Stimulated activated CD8-positive, alpha-beta memory T cell treated with anti-CD3 and anti-CD28 coated beads, Interleukin-12 subunit alpha, Interleukin-12 subunit beta, amount 100 ng/mL, for 4 hours (primary cell): ENCODE measurements at places on chromosomes 3 and 15.

- no peak for DNase-seq
These were observed 40.9 kb downstream of the CBLB start for GRCh38 chr3:105827959-105828358.

- DNase-seq = no peak
These were observed 12.5 kb downstream of the RASA2 start for GRCh38 chr3:141499284-141499683.

DNA sequence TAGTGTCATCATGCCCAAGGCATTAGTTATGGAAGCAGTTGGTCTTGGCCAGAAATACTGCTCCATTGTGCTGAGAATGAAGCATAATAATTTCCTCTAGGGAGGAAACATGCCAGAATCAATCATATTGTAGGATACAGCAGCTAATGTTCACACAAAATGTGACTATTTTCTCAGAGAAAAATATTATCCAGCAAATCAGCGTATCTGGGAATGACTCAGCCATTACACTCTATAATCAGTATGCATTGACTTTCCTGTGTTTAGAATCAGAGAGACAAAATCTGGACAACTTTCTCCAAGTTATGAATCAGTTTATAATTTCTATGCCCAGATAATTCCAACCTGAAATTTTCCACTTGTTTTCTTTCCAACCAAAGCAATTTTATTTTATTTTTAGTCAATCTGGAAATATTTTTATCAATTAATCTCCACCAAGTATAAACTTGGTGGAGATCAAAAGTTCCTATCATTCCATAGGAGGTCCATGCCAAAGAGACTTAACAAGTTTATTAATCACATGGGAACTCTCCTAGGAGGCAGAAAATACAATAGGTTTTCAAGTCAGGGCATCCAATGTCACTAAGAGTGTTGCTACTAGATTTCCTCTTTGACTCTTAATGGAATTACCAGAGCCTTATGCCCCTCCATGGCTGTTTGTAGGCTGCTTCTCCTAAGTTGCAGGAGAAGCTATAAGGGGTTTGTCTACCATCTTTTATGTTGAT lies 36.4 kb downstream of the SUCNR1 start:
- no peak for DNase-seq

- DNase-seq = no peak
These were observed 182.4 kb downstream of the SHQ1 start for GRCh38 chr3:72665701-72666446.

DNA sequence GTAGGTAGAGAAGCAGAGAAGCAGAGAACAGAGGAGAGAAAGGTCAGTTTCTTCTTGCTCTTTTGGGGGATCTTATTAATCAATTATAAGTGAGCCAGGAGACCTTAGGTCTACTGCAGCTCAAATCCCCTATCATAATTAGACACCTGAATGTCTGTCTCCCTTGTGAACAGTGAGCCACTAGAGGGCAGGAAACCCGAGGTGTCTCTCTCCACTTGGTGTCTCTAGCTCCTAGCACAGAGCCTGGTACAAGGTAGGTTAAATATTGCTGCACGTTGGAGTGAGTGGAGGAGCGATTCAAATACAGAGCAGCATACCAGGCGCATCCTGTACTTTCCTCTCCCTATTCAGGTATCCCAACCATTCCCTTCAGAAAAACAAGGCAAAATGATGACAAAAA lies 2.0 kb upstream of the ST8SIA2 start:
- no peak for DNase-seq
